Activated CD4-positive, CD25-positive, alpha-beta regulatory T cell (primary cell): ENCODE measurements at places on chromosomes 4 and X.

GRCh38 chr4:41143311-41144039 is 70.9 kb downstream of the APBB2 start:
- no peak for DNase-seq

DNA sequence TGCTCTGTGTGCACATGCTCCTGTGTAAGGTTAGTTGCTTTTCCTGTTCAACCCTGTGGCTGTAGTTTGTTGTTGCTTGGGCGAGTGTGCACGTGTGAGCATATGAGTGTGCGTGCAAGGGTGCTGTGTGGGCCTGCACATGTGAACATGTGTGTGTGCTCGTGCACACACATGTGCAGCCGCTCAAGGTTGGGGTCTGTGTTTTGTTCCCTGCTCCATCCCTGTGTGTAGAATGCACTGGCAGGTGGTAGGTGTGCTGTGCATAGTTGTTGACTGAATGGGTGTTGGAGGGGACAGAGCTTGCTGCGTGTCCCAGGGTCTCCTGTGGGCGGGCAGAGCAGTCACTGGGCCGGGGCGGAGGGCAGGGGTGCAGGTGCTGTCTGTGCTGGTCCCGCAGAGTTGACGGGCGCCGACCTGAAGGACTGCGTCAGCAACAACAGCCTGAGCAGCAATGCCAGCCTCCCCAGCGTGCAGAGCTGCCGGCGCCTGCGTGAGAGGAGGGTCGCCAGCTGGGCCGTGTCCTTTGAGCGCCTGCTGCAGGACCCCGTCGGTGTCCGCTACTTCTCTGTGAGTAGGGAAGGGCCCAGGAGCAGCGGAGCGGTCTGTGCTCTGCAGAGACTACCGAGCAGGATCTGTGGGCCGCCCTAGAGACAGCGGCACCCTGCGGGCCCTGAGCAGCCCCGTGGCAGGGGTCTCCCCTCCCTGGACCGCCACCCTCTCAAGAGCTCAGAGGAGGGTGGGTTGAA is 27.9 kb upstream of the HGFAC start:
- DNase-seq, result no peak

DNA sequence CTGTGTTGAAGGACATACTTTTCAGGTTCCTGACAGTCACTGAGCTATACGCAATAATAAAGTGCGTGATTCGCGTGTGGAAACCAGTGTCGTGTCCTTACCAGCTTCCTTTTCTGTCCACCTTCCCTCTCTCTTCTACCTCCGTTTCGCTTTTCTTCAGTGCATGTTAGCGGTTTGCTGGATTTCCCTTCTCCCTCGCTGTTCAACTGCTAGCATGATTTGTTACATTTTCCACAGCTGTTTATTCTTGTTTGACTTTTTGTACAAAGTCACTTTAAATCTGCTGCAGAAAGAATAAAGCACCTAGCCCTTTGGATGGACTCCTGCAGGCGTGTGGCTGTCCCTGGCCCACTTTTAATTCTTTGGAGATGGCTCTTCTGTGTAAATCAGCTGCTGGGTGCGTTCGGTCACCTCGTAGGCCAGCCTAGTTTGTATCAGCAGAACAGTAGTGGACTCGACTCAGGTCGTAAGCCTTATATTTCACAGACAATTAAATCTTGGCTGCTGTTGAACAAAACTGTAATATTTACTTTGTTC is 8.9 kb upstream of the HAND2 start:
- no peak for DNase-seq

- DNase-seq, result no peak
These were observed 217.6 kb downstream of the PTTG2 start for GRCh38 chr4:38177641-38178391.

DNA sequence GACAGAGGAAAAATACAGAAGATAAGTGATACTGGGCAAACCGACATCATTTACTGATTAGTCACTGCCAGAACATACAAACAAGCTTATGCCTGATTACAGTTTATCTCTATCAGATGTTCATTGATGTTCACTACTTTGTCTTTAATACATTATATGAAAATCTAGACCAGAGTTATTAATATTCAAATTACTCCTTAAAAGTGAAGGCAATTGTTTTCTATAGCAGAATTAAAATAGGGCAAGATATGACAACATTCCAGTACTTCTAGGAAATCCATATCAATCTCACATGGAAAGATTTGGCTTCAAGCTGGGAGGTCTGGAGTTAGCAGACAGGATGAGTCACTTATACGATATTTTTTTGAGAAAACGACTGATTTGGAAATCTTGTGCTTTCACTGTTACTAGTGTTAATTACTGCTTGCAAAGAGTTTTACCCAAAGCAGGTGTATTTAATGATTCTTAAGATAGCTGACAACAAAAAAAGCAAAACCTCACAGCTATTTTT is 31.8 kb downstream of the HPGD start:
- no peak for DNase-seq

DNA sequence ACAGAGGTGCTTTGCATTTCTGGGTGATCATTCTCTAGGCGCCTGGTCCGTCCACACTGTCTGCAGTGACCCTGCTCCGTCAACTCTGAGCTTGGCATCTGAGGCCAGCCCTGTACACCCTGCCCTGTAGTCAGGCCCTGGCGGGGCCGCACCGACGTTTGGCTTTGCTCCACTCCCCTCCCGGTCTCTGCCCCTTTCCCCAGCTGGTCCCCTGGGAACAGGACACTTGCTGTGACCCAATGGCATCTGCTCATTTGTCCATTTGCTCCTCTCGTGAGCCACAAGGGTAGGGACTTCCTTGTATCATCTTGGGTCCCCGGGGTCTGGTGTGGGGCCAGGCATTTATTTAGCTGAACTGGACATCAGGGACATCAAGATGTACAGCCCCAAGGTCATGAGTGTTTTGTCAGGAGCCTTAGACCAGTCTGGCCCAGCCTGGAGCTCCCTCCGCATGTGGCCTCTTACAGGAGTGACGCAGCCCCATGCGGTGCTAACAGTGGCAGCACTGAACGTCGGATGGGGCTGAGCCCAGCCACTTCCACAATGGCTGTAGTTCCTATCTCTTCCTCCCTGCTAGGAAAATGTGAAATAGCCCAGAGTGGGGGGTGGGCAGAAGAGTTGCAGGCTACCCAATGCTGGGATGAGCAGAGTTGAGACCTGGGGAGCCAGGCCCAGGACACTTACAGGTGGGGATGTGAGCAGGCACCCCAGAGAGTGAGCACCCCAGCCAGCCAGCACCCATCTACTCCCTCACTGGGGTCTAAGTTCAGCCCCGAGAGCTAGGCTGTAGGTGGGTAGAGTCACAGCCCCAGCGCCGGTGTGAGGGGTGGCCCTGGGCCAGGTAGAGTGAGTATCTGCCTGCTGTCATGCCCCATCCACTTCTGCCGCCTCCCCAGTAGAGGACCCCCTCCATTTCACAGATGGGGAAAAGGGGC is 2.0 kb upstream of the SH3BP2 start:
- no peak for DNase-seq

DNA sequence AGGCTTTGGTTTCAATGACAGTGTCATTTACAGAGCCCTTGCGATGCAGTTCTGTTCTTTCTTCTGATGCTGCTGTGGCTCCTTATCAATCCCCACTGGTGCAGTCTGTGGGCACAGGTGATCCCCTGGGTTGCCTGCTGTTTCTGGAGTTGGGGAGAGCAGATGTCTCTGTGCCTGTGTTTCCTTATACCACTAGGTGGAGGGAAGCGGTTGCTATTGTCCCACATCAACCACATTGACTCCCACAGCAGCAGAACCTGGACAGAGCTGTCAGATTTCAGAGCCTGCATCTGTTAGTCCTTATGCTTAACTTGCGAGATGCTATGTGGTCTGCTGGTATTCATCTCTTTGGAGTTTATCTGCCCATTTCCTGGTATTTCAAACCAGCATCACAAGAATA is 57.7 kb downstream of the NEIL3 start:
- DNase-seq, result no peak

GRCh38 chr4:2333356-2333841 is 71.5 kb upstream of the MXD4 start:
- DNase-seq, result no peak

DNA sequence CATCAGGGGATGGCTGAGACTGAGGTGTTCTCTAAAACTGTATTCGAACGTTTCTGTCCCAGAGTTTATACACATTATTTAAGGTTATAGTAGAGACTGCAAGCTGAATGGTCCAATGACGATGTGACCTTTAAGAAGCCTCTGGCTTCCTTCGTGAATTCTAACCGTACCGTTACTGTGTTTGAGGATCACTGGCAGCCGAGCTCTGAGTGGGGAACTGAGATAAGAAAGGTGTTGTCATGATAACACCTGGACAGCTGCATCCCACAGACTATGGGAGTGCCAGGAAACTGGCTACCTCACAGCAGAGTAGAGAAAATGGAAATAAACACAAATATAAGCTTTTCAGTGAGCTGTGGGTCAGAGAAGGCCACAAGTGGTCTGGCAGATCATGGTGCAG is 59.0 kb downstream of the HMGB2 start:
- DNase-seq, result no peak

DNA sequence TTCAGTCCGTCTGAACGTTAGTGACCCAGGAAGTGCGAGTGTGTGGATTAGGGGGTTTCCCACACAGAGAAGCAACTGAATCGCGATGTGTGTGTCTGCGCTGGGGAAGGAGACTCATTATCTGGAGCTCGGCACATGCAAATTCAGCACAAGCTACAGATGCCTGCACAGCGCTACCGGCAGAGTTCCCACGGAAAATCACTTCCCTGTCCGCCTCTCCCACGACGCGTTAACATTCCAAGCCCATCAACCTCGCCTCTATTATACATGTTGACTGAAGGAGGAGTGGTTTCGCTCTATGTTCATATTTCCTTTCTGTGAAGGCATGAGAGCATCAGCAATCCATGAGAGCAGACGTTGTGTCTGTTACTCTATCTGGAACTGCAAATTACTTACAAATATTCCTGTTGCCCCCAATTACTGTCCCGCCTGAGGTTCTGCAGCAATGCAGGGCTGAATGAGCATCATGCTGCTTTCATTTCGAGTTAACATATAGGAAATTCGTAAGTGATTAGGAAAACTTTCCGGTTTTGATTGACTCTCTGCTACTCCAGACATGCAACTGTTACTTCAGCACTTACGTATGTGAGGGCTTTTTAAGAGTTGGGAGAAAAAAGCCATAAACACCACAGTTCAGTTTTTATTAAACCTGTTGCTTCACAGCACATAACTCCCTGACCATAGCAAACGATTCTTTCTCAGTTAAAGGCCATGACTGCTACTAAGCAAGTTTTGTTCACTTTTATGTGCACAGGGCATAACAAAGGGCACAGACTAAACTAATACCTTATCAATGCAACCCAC is 15.0 kb upstream of the MTNR1A start:
- DNase-seq, result no peak

GRCh38 chr4:92952897-92953296 is 649.1 kb downstream of the GRID2 start:
- no peak for DNase-seq

GRCh38 chrX:10579112-10580011 is 41.0 kb downstream of the MID1 start:
- no peak for DNase-seq

- no peak for DNase-seq
These were observed 74.3 kb downstream of the WFS1 start for GRCh38 chr4:6343939-6344408.

- DNase-seq, result no peak
These were observed 825.6 kb upstream of the INTU start for GRCh38 chr4:126807132-126807531.

- DNase-seq, result no peak
These were observed 389.4 kb downstream of the PABPC4L start for GRCh38 chr4:133812236-133812635.

- DNase-seq, result no peak
These were observed 107.5 kb upstream of the ACSL4 start for GRCh38 chrX:109840585-109840984.

DNA sequence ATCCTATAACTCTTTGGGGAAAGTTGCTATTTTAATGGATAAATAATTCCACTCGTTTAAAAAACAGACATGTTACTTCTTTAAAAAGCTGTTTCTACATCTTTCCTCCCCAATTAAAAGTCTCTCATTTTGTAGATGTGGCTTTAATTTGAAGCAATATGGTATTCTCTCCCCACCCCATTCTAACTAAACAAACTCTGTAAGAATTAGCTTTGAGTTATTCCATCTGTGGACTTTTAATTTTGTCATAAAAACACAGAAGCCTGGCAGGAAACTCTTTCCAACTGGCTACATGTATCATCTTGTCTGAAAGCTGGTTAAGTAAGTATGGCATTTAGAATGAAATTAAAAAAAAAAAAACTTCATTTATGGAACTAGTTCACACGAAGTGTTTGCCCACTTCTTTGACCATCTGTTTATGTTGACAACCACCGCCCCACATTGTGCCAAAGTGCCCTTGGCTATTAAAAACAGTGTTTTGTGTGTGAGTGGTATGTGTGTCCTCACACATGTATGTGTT is 140.3 kb downstream of the NAA11 start:
- no peak for DNase-seq

- DNase-seq, result no peak
These were observed 11.1 kb downstream of the NDNF start for GRCh38 chr4:121061215-121061614.

DNA sequence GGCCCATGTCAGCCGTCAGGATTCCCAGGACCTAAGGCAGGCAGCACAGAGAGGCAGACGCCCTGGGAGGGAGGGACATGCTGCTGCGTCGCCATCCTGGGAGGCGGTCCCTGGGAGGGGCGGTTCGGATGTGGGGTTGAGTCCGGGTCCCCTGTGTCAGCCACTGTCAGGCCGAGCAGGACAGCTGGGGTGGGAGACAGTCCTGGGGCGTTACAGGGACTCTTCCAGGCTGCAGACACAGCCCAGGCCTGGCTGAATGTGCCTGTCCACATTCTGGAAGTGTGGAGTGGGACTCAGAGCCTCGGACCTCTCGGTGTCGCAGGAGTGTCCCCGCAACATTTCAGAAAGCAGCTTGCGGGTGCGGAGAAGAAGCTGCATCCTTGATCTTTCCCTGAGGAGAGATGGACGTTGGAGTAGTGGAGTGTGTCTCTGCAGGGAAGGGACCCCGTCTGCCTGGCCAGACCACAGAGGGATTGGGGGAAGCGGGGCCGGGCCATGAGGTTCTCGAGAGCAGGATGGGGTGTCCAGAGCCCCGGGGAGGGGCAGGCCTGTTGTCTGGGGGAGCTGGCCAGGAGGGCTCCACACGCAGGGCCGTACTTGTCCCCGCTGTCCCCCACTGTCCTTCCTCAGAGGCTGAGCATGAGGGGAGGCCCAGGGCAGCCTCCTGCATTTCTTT is 6.1 kb downstream of the AKAP17A start:
- no peak for DNase-seq
